CD4-positive, alpha-beta memory T cell (primary cell): ENCODE measurements at places on chromosomes 7 and 10. TPM values are rescaled to one million over a fixed set of nuclear protein-coding genes. Genes with fewer than 3 reads are reported as not detected.
A peak's percentile ranks its signal among the peaks of the same experiment; 100 is the strongest.

DNA sequence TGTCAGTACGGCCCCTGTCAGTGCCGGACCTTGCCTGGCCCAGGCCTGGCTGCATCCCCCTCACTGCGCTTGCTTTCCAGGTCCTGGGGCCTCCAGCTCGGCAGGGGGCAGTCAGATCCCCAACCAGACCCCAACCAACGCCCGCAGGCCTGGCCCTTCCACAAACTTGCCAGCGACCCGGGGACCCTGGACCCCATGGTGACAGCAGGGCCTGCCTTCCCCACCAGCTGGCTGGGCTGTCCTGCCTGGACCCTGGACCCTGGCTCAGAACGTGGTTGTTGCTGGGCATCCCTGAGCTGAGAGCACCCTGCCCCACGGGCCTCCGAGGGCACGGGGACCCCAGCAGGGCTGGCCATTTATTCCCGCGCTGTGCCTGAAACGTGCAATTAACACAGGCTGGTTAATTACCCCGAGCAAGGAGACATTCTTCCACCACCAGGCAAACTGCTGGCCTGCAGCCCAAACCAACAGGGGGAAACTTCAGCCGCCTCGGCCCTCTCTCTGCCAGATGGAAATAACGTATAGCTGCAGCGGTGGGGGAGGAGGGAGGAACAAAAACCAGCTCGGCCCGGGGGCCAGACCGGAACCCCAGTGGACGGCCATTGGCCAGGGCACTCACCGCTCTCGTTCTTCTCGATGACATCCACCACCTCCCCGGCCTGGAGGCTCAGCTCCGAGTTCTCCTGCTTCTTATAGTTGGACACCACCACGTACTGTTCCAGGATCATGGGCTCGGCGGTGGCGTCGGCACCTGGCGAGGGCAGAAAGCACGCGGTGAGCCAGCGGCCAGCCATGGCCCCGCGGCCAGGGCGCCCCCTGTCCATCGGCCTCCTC lies 167.1 kb downstream of the NEURL1 start:
- no peaks in the 10 kb centered on the region for H3K36me3 ChIP-seq
- H3K27me3 ChIP-seq: no peaks in the 10 kb centered on the region
- peak overlapping the region; percentile 74 for H3K4me3 ChIP-seq
- peaks cover 27% of the 10 kb centered on the region for H3K4me1 ChIP-seq
- DNase-seq: no peak
- peak overlapping the region; percentile 76 for H3K27ac ChIP-seq

- H3K36me3 ChIP-seq: no peaks in the 10 kb centered on the region
- no peak overlapping the region for H3K4me3 ChIP-seq
- no peak overlapping the region for H3K27ac ChIP-seq
Observed at GRCh38 chr10:133318494-133319127, 9.9 kb downstream of the ZNF511 start.

Gene SPDYE1
- total RNA-seq: not detected

Gene CCT6A
- total RNA-seq: 72.9 TPM

Gene CPVL
- total RNA-seq: 1.6 TPM
